ENCODE measurements at places on chromosomes 13 and 19. TPM values are rescaled to one million over a fixed set of nuclear protein-coding genes. Genes with fewer than 3 reads are reported as not detected.

ALOX5AP gene
- 12.8 TPM for total RNA-seq

CYP2A6 gene
- not detected for total RNA-seq

GIPC3 gene
- 1.3 TPM for total RNA-seq

C19orf67 gene
- total RNA-seq: not detected

TSC22D1 gene
- 208 TPM for total RNA-seq

ZNF865 gene
- total RNA-seq: 10.3 TPM

Data from metanephros (tissue), 2 donors.